ENCODE measurements at places on chromosomes 2 and 18.

DNA sequence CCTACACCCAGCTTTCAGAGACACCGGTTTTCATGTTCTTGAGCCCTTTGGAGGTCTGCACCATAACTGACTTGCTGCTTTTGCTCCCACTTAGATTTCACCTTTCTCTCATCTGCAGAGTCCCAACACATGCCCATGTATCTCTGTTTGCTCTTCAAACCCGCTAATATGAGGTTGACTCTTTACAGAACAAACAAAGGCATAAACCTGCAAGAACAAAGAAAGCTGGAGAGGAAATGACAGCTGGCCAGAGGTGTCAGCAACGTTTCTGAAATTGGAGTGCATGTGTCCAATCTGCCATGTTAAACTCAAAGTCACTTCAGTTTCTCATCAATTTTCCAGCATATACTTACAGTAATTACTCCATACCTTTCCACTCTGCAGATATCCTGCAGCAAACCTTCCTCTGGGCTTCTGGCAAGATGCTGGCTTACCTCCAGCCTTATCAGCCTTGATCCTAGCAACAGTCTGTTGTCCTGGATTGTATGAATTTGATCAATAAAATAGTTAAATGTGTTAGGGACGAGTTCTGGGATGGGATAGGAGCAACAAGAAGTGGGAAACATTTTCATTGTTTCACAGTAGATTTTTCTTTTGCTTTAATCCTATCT lies 157.4 kb downstream of the FHOD3 start:
- DNase-seq: peak; percentile 90

DNA sequence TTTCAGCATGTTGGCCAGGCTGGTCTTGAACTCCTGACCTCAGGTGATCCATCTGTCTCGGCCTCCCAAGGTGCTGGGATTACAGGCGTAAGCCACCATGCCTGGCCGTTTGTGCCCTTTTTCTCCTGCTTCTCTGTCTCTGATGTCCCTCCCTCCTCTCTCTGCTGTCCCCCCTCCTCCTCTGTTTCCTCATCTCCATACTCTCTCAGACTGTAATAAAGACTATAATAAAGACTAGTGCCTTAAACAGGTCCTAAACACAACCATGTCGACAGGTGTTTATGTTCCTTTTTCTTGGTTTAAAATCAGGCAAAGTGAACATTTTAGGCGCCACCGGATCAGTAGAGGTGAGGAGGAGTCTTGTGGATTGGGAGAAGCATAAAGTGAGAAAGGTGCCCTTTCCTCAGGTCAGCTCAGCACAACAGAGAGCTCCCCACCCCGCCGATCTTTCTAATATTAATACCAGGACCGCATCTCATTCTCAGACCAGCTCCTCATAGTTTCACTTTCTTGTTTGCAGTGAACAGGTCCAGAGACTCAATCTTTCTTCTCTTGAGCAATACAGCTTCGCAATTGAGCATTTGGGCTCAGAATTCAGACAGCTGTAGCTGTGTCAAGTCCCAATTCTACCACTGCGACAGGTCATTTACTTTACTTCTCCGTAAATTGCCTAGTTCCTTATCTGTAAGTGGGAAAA lies 23.7 kb downstream of the TIMM21 start:
- no peak for DNase-seq

DNA sequence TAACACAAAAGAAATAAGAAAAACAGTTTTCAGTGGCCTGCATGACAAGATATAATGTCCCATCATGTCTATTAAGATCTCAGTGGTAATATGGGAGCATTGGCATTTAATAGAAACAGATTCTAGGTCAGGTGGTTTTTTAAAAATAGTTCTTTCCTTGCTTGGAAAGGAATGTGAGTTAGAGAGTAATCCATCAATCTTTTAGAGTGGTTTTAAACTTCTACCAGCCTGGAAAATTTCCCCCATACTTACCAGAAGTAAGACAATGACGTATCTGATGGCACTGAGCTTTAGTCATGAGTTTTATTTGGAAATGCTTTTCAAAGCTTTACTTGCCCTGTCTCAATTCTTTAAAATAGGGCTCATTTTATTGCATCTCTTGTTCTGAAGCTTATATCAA lies 441.7 kb upstream of the SMIM21 start:
- no peak for DNase-seq

- no peak for DNase-seq
Observed at GRCh38 chr2:95272299-95272751, 1.9 kb upstream of the PROM2 start.

GRCh38 chr2:172196768-172197431 lies 94.2 kb upstream of the DLX2 start:
- no peak for DNase-seq

GRCh38 chr2:104766683-104767082 lies 87.2 kb upstream of the POU3F3 start:
- no peak for DNase-seq

DNA sequence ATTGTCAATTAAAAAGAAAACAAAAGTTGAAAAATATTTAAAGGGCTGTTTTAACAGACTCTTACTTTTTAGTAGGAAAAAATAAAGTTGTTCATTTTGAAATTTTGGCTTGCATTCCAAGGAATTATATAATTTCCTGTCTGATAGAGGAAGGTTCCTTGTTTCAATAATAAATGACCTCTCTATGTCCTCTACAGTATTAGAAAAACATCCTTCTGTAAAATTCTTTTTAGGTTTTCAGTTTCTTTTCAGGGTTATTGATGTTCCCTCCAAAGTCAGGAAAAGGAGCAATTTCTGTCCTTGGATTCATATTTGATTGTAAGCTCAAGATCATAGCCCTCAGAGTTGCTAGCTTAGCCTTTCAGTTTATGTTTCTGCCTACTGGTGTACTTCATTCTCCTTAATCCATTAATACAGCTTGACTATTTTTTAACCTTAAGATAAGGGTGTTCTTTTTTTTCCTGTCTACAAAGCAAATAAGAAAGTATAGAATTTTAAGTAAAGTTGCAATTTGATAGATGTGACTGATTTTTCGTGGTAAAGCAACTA lies 125.2 kb upstream of the COL3A1 start:
- no peak for DNase-seq

GRCh38 chr2:204177977-204178522 lies 241.5 kb downstream of the ICOS start:
- peak; percentile 23 for DNase-seq

DNA sequence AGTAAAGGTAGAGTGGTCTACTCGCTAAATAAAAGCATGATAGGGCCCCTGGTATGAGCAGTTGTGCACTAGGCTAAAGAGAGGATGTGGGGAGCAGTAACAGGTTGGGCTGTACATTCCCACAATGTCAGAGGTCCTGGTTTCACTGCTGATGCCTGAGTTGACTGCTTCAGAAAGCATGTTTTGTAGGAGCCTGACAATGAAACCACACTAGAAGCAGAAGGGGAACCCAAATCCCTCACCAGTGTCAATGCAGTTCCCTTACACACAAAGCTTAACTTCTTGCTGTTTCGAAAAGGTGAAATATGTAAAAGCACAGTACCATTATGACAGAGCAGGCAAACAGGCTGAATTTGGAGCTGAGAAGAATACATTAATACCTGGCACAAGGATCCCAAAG lies 291.7 kb upstream of the KYNU start:
- DNase-seq: no peak

GRCh38 chr2:123080331-123080730 lies 944.8 kb upstream of the CNTNAP5 start:
- no peak for DNase-seq

DNA sequence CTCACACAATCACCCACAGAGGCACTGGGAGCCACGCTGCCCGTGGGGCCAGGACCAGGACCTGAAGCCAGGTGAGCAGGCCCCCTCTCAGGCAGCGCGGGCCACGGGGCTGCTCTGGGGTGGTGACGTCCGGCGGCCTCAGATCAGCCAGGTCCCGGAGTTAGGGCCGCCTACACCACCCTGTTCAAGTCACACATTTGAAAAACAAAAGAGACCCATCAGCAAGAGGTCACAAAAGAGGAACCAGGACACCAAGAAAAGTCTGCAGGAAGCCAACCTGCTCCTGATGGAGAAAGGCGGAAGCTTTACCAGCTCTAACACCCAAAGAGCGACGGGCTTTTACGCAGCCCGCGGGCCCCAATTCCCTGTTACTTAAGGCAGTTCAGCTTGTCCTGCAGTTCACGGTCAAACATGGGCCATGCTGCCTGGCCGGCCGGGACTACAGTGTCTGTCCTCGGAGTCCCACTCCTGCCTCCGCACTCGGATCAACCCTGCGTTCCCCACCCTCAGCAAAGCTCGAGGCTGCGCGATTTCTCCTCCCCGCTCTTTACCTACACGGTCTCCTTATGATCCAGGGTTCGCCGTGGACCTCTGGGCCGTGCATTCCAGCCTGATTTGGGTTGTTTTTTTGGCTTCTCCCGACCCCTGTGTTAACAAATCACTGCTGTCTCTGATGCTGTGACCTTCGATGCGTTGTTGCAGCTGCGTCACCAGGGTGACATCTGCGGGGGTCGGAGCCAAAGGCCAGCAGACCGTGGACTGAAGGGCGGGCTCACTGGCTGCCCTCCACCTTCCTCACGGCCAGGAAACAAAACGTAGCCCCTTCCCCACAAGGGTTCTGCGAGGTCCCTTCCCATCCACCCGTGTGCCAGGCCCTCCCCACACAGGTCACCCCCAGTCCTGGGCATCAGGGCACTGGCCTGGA lies 31.0 kb downstream of the SNORC start:
- no peak for DNase-seq

- no peak for DNase-seq
Observed at GRCh38 chr2:44163777-44164176, 4.9 kb upstream of the PPM1B start.

DNA sequence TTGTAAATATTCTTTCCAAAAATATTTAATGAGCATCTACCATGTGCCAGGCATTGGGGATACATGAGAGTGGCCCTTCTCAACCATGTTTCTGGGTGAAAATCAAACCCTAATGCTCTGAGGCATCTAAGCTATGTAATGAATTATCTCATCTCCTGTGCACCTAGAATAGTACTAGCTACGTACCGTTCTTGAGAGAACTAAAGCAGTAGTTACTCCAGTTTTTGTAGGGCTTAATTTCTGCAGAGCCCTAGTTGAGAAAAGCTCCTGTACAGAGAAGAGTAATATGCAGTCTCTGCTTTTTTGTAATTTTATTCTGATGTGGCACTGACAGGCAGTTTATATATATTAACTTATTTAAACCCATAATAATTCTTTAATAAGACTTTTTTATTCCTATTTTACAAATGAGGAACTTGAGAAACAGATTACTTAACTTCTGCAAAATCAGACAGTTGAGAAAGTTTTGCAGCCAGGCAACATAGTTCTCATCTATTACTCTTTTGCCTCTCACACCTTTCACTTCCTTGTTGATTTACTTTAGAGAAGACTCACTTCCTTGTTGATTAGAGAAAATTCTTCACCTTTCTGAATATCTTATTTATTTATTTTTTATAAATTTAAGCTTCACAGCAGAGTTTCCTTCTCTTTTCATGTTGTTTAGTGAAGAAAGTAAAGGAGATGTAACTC lies 3.1 kb downstream of the SPOPL start:
- DNase-seq: no peak

DNA sequence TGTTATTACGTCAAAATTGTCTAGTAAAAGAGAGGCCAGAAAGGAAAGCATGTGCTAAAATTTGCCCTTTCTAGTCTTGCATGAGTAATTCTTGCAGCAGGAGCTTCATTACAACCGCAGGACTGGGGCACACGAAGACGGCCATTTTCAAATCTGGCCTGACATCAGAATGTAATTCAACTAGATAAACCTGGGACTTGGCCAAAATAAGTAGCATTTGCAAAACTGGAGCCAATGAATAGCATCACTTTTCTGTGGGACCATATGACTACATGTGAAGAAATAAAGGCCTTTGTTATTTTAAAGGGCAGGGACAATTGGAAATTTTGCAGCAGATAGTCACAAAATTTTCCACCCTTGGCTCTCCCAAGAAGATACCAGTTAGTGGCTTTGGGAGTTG lies 3.0 kb upstream of the FZD7 start:
- no peak for DNase-seq

DNA sequence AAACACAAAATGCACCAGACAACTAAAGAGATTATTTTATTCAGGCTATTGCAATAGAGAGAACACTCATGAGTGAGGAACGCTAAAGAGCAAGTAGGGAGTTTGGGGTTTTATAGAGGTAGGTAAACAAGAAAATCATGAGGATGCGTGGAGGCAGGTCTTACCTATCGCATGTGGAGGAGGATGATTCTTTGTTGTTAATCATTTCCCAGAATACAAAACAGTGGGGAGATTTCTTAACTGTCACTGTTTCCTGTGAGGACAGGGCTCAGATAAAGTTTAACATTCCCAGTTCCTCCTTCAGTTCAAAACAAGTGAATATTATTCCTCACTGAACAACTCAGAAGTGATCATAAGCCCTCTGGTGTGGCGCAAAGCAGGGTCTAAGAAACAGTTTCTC lies 156.1 kb upstream of the MGAT5 start:
- no peak for DNase-seq

DNA sequence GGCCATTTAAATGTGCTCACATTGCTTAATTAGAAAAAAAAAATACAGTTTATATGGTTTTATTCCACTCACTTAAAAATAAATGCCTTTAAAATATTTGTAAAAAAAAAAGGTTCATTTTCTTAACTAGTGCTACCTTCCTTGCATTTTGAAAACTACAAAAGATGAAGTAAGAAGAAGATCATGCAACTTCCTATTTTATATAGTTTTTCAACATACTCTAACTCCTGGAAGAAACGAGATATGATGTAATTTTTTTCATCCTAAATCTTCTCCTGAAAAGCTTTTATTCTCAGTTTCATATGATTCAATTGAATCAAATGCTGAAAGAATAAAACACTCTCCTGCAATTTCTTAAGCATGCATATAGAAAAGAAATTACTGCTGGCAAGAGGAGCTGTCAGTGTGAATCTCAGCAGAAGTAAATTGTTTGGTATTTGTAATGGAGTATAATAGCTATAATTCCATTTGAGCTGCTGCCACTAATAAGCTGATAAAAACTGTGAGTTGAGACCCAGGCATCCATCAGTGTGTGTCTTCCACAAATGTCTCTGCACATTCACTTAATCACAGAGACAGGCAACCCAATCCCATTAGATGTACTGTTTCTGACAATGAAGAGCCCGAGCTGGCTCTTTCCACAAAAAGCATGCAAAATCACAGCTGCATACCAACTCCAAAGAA lies 3.7 kb downstream of the FTCDNL1 start:
- no peak for DNase-seq

DNA sequence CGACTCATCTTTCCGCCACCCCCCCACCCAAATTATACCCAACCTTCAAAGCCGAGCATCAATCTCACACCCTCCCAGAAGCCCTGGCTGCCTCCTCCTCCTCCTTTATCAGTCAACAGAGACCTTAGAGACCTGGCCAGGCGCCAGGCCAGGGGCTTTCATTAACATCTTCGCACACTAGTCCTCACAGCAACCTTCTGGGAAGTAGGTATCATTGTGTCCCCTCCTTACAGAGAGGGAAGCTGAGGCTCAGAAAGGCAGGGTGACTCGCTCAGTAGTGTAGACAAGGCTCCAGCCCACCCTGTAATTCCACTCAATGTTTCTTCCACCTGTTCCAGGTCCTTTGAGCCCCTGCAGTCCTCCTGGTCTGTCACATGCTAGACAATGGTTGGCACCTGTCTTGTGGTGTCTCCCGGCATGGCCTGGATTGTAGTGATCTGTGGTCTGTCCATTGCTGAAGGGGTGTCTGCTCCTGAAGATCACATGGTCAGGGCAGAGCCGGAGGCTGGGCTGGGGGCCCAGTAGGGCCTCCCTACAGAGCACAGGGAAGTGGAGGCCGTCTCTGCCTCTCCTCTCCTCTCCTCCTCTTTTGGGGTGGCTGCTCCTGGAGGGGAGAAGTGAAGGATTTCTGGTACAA lies 36.0 kb downstream of the KLHL29 start:
- DNase-seq: no peak

- peak; percentile 12 for DNase-seq
Observed at GRCh38 chr18:63339920-63340484, 20.4 kb upstream of the BCL2 start.

- DNase-seq: peak; percentile 39
Observed at GRCh38 chr2:236916181-236916580, 169.5 kb upstream of the COPS8 start.
